ENCODE measurements at places on chromosomes 1 and 21. TPM values are rescaled to one million over a fixed set of nuclear protein-coding genes. Genes with fewer than 3 reads are reported as not detected.

- H3K4me1 ChIP-seq: peaks cover 7% of the 10 kb centered on the region
- DNase-seq: peak; percentile 90
- no peak overlapping the region for H3K27ac ChIP-seq
- no peaks in the 10 kb centered on the region for H3K27me3 ChIP-seq
- no peak overlapping the region for H3K4me3 ChIP-seq
Measured at GRCh38 chr1:161209790-161210409, 5.2 kb upstream of the FCER1G start.

GRCh38 chr1:225816643-225817538, 7.0 kb downstream of the EPHX1 start:
- H3K27me3 ChIP-seq: no peaks in the 10 kb centered on the region
- no peak overlapping the region for H3K4me3 ChIP-seq
- DNase-seq: peak; percentile 83
- no peaks in the 10 kb centered on the region for H3K36me3 ChIP-seq

- H3K36me3 ChIP-seq: no peaks in the 10 kb centered on the region
- H3K27ac ChIP-seq: no peak overlapping the region
- no peaks in the 10 kb centered on the region for H3K27me3 ChIP-seq
- H3K4me3 ChIP-seq: no peak overlapping the region
- DNase-seq: peak; percentile 51
- no peaks in the 10 kb centered on the region for H3K4me1 ChIP-seq
Measured at GRCh38 chr21:37758982-37759381, 157.3 kb downstream of the KCNJ6 start.

Gene TLR5
- total RNA-seq: 25.9 TPM

Gene SAMD13
- total RNA-seq: not detected

All from stomach (tissue), 19 donors.